ENCODE measurements at places on chromosomes 1 and 21.

GRCh38 chr21:44566403-44566802 lies 7.1 kb upstream of the KRTAP10-4 start:
- no peak for DNase-seq

DNA sequence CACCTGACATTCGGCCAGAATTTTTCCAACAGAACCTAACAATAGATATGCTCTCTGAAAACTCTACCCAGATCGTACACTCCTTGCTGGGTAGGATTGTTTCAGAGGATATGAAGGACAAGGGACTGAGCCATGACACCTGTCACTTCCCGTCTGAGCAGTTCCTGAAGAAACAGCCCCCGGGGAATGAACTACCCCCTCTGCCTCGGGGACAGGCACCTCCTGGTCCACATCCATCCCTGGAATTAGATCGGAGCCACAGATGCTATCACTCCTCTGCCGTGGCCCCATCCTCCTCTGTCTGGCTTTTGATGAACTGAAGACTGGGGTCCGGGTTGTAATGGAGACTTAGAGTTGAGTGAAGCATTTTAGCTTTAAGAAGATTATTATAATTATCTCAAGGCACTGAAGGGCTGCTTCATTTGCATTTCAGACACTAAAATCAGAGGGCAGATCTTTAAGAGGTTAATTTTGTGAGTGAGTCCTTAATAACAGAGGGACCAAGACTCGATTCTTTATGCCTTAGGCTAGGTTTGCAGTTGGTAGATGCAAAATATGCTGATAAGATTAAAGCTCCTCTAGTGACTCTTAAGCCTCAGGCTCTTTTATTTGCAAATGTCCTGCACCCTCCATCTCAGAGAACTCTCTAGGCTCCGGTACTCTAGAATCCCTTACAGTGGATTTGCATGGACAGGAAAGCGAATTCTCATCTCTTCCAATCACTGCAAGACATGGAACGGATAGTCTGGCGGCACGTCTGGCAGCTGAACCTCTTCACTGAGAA lies 333.8 kb downstream of the KIF26B start:
- DNase-seq = no peak

DNA sequence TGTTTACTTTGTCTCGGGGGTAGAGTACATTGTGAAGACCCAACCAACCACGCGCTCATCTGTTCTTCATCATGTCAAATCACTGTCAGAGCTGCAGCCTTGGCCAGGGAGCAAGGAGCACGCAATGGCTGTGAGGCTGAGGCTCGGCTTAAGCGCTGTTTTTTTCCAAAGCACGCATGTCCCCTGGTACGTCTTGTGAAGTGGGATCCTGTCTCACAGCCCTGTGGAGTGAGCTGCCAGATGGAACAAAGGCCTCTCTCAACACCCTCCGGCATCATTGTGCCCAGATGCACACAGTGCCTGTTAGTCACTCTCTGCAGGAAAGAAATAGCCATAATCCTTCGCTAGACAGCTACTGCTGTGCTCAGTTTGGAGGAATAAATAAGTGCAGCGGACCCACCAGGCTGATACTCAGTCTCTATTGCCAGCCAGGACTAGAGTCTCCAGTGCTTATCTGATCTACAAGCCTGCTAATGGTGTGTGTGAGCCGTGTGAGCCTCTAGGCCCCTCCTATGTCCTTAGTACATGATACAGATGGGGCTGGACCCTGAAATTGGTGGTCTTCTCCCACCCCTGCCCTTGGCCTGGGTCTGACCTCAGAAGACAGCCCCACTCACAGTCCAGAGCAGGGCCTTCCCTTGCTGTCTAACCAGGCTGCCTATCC lies 91.3 kb upstream of the COA6 start:
- DNase-seq = no peak

- no peak for DNase-seq
Measured at GRCh38 chr1:226268421-226269124, 40.4 kb downstream of the LIN9 start.

GRCh38 chr21:39386899-39387298 lies 38.0 kb upstream of the HMGN1 start:
- DNase-seq = no peak

- DNase-seq = no peak
Measured at GRCh38 chr1:162373541-162374260, 3.0 kb downstream of the SPATA46 start.

GRCh38 chr1:208024406-208024805 lies 113.5 kb upstream of the CD34 start:
- DNase-seq = no peak

GRCh38 chr1:174153085-174153824 lies 6.1 kb upstream of the RABGAP1L start:
- no peak for DNase-seq

GRCh38 chr1:221268295-221268694 lies 389.1 kb downstream of the HLX start:
- DNase-seq = no peak

GRCh38 chr1:21372383-21372782 lies 67.6 kb upstream of the NBPF3 start:
- DNase-seq = no peak

DNA sequence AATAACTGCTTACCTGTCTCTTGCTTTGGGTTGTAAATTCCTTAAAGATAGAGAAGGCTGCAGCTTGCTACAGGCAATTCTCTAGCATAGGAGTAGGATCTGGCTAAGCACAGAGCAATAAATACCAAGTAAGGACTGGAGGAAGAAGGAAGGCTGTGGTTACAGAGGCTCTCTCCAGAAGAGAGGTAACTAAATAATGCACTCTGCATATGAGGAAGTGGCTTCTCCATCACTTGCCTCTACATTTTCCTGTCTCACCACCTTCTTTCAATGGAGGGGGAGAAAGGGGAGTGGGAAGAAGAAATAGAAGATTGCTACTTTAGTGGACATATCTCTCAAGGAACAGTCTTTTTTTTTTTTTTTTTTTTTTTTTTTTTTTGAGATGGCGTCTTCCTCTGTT lies 60.9 kb upstream of the LAX1 start:
- no peak for DNase-seq

- DNase-seq = no peak
Measured at GRCh38 chr1:97610748-97611147, 310.1 kb downstream of the DPYD start.

DNA sequence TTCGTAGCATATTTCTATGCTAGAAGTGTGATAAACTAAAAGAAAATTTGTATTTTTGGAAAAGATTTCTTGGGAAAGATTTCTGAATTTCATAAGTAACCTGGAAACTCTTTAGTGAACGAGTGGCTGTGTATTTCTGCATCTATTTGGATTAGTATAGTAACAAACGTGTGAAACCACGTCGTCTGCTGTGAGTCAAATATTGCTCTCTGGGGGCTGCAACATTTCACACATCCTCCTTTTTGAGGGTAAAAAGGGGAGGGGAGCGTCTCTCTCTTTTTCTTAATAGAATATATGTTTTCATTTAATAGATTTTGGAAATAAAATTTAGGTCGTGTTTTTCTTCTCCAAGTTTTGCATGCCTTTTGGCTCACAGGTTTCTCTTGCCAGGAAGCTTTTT lies 44.8 kb downstream of the LHX9 start:
- no peak for DNase-seq

DNA sequence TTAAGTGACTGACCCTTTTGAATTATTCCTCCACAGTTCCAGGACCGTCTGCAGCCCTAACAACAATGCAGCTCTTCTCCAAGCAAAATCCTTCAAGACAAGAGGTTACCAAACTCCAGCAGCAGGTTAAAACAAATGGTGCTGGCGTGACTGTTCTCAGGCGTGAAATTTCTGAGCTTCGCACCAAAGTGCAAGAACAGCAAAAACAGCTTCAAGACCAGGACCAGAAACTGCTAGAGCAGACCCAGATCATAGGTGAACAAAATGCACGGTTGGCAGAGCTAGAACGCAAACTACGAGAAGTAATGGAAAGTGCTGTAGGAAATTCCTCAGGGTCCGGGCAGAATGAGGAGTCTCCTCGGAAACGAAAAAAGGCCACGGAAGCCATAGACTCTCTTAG lies 25.7 kb upstream of the DEGS1 start:
- DNase-seq = no peak

DNA sequence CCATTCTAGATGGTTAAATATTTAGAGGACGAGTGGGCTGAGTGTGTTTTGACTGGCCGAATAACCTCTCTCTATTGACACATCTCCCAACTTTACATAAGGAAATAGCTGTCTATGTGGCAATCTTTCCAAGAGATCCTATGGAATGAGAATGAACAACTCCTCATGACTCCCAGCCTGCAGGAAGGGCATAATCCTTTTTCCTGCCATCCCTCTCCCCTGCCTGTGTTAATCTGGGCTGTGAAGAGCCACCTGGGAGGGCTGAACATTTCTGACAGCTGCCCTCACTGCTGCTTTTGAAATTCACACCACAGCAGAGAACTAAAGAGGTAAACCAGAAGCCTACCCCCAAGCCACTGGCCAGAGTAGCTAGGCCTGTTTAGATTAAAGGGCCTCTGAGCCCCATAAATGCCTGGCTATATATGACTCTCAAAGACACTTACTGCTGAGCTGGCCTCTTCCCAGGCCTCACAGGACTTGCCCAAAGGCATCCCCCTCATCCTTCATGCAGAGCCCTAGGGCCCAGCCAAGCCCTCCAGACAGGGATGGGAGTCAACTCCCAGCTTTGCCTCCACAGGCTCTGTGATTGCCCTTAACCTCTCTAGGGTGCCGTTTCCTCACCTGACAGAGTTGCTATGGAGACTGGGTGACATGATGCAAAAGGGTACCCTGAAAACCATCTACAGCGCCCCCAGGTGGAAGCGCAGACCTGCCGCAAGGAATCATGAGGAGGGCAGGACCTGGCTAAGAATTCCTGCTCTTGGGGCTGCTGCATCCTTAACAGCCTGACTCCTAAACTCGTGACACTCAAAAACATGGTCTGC lies 42.0 kb upstream of the LDLRAP1 start:
- DNase-seq = no peak

GRCh38 chr1:159084152-159084551 lies 7.6 kb upstream of the AIM2 start:
- no peak for DNase-seq

GRCh38 chr21:42674351-42674940 lies 21.0 kb downstream of the PDE9A start:
- no peak for DNase-seq

GRCh38 chr1:227924833-227925574 lies 22.7 kb downstream of the WNT9A start:
- no peak for DNase-seq

GRCh38 chr1:21818656-21819055 lies 6.6 kb downstream of the LDLRAD2 start:
- no peak for DNase-seq

- DNase-seq = no peak
Measured at GRCh38 chr1:183089025-183089639, 65.9 kb downstream of the LAMC1 start.

DNA sequence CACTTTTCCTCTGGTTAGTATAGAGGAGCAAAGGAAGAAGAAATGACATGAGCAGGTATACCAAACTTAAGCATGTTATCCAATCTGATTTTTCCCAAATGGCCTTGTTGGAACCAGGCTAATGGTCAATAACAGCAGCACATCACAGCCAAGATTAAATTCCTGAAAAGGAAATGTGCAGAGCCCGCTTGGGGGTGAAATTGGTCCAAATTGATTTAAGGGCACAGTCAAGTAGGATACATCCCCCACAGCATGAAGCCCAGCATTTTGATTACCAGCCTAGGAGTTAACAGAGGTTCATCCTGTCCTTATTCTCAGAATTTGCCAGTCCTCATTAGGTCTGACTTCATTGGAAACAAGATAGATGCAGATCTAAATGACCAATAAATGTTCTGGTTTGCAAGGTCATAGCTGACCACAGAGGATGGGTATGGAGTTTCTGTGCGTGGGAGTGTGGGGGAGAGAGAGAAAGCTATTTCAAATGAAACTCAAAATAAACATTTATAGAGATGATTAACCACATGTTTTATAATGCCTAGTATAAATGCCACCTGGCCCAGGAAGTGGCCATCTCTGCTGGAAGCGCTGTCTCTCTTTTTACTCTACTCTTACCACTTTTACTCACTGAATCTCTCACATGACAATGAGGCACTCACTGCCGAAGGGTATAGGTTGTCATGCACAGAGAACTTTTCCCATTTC lies 38.7 kb downstream of the RGS5 start:
- DNase-seq = no peak

DNA sequence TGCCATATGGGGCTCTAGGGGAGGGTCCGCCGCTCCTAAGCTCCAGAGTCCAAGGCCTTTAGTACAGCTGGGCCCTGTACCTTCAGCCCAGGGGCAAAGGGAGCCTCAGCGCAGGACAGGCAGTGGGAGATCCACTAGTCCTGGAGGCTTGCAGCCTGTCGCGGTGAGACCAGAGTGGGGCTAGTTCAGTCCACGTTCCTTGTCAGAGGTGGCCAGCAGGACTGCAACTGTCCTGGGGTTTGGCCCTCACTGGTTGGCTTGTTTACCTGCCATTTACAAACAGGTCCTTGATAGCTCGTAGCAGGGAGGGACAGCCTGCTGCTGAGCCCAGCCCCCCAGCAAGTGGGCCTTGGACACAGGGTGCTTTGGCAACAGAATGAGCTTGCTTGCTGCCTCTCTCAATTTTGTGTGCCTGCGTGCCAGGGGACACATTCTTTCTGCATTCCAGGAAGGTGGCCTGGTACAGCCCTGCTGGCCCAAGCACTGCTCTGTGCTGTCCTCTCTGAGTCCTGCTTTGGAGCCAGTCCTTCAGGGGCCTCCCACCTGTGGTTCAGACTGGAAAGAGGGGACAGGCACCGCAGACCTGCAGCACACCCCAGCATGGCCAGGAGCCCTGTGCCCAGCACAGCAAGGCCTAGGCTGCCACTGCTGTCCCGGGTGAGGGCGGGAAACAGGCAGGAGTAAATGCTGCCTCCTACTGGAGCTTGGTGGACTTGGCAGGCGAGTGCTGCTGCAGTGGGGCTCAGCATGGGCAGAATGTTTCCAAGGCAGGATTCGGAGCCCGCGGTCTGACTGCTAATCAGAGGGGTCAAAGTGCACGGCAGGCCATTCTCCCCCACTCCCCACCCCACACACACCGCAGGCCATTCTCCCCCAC lies 15.2 kb downstream of the H6PD start:
- no peak for DNase-seq

DNA sequence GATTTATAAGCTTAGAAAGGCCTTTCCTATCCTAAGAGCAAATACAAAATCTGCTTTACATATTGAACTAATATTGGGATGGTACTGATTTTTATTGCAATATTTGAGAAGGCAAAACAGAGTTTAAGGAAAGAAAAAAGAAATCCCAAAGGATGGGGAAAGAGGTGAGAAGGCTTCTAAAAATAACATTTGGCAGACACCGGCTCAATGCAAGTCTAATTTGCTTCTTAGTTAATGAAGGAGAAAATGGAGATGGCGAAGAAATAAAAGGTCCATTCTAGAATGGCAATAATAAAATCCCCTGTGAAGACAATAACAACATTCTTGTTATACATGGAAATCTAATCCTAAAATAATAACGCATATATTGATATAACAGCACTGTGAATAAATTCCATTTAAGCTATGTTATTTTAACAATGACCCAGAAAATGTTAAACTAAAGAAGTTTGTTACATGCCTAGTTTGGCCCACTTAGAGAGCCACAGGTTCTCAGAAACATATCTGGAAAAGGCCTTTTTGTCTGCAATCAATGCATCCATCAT lies 117.7 kb downstream of the HLCS start:
- DNase-seq = no peak

DNA sequence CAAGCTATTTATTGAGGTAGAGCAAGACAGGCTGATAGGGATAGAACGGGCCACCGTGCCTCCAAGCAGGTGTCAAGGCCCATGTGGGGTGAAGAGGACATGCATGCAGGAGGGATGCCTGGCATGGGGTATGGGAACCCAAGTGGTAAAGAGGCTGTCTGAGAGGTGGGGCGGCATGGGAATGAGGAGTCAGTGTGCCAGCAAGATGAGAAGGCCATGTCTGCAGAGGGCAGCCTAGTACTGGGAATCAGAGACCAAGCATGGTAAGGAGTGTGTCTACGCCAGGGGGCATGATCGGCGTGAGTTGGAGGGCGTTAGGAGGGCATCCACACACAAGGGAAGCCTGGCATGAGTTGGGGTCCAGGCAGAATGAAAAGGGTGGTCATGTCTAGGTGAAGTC lies 303.7 kb upstream of the PLD5 start:
- no peak for DNase-seq
